ENCODE measurements at places on chromosomes 16 and 17.

DNA sequence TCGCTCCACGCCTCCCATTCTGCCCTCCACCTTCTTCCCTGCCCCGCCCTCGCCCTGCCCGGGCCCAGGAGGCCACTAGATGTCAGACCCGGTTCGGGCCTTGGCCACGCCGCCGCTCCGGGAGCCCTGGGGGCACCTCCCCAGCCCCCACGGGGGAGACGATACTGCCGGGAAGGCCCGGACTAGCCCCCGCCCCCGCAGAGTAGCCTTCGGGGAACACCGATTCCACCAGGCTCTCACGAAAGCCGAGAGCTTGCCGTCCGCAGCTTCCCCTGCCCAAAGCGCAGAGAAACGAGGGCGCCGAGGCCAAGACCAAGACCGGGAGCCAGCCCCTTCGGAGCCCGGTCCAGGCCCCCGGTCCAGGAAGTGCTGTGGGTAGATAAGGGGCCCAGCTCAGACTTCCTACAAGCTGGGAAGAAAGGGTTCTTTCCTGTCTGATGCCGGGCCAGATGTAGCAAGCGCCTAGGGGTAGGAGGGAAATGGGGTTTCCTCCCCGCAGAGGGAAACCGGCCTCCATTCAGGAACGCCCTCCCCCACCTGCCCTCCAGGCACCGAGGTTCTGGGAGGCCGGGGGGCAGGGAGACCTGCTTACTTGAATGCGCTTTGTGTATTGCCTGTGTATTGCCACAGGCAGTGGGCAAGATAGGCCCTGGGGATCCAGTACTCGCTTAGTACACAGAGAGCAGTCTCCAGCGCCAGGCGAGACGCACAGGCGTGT is 806 bp upstream of the CYB561 start:
- DNase-seq: peak; percentile 23

GRCh38 chr16:88792668-88793250 is 7.7 kb upstream of the PIEZO1 start:
- no peak for DNase-seq

DNA sequence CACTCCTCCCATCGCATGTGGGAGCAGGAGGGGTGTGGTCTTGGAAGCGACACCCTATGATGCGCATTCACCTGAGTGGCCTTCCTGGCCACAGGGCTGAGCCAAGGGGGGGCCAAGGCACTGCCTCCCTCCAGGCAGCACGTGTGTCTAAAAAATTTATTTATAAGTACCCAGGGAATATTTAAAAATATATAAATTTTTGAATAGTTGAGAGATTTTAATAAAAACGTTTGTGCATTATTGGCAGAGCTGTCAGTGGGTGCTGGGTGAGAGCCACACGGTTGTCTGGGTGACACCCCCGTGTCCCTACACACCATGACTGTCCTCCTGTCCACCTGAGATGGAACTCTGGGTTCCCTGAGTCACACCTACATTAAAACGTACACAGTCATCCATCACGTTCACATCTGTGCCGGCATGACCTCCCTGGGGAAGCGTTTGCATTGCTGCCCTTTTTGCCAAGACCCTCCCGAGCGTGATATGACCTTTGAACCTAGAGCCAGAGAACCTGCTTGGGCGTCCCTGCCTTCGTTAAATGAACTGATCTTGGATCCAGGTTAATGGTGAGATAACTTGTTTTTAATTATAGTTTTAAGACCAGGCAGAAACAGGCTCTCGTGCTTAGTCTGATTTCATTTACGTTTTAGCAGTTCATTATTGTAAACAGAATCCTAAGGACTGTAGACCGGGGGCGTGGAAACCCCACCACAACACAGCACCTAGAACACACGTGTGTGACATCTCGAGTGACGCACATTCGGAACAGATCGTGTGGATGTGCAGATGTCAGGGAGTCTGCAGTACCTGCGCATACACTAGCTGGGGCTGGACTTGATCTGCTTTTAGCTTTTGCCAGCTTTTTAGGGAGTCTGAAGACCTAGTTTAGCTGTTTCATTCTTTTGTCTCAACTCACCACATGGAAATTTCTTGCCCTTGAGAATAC is 192.8 kb upstream of the CHMP6 start:
- DNase-seq: no peak

GRCh38 chr16:19517424-19518089 is 4.3 kb downstream of the GDE1 start:
- DNase-seq: no peak

Measured in effector CD4-positive, alpha-beta T cell (primary cell).